GM13977 (cell line): ENCODE measurements at places on chromosomes 12 and 14.

DNA sequence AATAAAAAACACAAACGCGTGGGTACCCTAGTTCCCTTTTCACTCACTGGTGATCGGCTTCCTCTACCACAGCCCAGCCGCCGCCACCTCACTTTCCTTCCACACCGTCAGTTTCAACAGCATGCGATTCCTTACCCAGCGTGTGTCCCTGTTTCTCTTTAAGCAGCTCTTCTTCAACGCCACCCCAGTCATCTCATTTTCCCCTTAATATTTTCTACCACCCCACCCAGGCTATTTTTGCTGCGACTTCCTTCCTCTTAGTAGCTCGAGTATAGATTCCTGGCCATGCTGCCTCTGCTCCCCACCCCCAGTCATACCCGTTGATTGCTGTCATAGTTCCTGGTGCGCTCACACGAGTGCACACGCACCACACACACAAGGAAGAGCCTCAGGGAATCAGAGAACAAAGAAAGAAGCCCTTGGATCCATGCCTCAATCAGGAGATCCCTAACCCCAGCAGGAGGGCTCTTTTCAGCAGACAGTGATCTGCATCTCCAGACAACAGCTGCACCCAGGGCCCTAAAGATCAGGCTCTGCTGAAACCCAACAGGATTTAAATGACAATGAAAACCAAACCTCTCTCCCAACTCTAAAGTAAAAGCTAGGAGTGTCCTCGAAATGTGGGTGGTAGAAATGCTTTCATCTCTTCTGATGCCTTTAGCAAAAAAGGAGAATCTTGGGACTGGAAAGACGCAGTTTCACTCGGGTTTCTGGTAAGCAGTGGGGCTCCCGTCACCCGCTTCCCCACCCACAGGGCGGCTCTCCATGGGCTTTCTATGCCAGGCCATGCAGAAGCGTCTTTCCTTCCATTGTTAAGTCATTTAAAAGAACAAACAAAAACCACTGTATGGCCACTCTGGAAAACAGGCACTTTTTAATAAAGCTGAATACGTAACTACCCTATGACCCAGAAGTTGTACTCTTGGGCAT is 23.8 kb downstream of the VPS37B start:
- peak; percentile 63 for DNase-seq

- DNase-seq: no peak
Observed at GRCh38 chr12:108332791-108333382, 6.2 kb downstream of the CMKLR1 start.

- DNase-seq: no peak
Observed at GRCh38 chr14:46573498-46573897, 78.1 kb downstream of the RPL10L start.

GRCh38 chr14:68254669-68255527 is 435.3 kb downstream of the RAD51B start:
- DNase-seq: no peak

- no peak for DNase-seq
Observed at GRCh38 chr12:18427520-18427919, 166.2 kb downstream of the PIK3C2G start.

DNA sequence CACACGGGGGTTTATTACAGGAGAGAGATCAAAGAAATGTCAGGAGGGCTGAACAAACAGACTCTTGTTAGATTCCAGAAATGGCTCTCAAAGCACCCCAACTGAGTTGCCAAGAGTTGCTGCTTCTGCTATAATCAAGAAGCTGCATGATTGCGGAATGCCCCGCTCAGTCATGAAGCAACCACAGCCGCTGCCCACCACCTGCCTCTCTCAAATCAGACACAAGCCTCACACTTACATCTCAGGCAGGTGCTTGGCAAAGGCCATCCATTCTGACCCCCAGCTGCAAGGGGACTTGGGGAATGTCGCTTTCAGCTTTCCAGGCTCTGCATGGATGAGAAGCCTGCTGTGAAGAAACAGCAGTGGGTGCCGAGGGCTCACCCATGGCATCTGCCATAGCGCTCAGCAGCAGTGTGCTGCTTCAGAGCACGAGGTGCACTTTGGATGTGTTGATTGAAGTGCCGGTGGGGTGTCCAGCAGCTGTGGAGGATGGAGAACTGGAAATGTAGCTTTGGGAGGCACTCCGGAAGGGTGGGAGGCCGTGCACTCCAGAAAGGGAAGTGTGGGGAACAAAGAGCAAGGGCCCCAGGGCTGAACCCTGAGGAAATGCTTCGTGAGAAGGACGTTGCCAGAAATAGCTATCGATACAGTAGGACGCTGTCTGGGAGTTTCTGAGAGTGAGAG is 37.7 kb downstream of the LRRC74A start:
- peak; percentile 55 for DNase-seq

DNA sequence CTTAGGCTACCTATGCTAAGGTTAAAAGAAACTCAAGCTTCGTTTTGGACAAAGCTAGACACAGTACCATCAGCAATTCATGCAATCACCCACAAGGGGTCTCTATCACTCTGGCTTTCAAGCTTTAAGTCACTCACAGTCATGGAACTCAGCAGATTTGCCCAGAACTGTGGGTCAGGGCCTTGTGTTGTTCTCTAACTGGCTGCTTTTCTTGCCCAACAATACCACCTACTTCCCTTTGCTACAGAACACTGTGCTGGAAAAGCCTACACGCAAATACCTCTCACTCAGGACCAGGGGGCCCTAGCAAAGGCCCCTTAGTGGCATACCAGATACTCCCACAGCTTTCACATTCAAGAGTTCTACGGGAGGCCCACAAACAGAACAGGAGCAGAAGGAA is 9.1 kb downstream of the NEMP1 start:
- peak; percentile 54 for DNase-seq

GRCh38 chr14:93049315-93049714 is 66.4 kb downstream of the ITPK1 start:
- no peak for DNase-seq

DNA sequence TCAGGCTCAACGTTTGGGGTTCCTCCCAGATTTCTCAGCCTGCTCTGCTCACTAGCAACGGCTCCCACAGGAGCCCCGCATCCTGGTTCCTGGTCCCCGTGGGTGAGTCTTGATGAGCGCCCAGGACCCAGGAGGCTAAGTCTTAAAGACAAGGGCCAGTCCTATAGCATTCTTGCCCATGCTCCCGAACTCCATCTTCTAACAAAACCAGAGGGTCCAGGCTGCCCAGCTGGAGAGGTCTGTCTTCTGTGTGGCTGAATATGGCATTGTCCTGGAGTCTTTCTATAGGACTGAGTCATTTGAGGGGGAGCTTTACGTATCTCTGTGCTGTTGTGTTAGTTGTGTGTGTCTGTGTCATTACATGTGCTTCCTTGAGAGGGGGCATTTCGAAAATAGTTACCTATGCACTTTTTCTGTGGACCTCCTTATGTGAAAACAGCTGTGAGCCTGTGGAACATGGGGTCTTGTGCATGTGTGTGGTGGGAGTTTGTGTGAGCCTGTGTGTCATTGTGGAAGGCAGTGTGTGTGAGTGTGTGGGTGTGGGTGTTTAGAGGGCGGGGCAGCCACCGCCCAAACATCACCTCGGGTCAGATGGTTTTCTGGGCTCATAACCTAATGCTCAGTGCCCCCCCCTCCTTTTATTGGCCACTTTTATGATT is 9.1 kb upstream of the TBX5 start:
- peak; percentile 14 for DNase-seq

DNA sequence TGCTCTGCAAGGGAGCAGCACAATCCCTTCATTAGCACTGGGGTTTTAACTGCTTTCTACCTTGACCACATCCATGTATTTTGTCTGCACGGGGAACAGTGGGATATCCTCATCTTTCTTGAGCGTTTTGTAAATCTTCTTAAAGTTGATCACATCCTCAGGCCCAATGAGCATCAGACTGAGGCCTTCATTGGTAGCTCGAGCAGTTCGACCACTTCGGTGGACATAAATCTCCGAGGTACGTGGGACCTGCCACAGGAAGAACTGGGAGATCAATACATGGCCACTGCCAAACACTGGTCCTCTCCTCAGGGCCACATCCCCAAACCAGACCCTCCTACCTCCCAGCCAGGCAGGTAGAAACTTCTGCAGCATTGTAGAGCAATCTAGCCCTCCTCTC is 26.1 kb downstream of the DDX24 start:
- no peak for DNase-seq

DNA sequence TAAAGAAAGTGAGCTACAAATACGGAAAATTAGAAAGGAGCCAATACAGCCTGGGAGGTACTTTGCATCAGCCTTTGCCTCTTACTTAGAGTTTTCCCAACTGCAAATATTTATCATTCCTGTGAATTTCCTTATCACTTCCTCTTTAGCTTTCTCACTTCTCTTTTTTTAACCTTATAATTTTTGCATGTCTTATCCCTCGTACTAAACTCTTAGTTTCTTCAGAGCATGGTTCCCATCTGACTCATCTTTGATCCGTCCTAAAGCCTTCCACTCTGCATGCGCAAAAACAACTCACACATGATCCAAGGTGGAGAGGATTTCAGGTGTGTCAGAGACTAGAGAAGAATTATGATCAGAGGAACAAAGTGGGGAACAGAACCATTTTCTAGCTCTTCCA is 9.6 kb upstream of the SNAPC1 start:
- peak; percentile 45 for DNase-seq

DNA sequence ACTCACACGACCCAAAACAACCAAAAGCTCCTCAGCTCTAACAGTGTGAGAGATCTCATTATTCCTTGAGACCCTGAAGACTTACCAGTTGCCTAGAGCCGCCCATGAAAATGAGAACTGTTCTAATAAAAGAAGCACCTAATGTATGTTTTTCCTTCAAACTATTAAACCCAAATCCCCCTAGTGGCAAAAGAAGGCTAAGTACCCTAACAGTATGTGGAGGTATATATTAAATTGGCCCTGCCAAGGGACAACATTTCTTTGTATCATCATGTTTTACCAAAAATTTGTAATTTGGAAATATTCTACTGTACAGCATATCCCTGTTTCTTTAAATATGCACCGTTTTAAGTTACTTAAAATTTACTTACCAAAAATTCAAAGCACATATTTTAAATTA is 38.0 kb upstream of the PPFIA2 start:
- DNase-seq: no peak

GRCh38 chr12:22539055-22539454 is 5.3 kb downstream of the C2CD5 start:
- DNase-seq: no peak

GRCh38 chr12:24697769-24698168 is 251.1 kb downstream of the BCAT1 start:
- DNase-seq: no peak

DNA sequence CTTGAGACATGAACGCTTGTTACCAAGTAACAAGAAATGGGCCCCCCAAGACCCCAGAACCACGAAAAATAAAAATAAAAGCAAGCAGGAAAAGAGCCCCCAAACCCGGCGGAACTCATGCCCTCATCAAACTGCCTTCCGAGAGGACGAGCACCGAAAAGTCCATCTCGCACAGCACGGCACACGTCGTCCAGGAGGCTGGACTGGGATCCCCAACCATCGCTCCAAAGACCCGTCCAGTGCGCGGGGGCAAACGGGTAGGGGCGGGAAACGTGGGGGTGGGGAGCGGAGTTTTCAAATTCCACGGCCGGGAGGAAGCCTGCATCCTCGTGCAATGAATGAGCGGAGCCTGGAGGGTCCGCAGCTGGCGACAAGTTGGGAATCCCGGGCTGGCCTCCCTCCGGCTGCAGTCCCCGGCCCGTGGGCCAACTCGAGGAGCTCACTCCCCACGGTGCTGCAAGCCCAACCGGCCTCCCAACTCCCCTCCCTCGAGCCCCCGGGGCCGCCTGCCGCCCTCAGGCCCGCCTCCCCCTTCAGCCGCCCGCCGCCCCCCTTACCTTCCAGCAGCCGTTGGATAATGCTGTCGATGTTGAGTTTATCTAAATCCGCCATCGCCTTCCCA is 484 bp downstream of the PPP1CC start:
- peak; percentile 33 for DNase-seq

- no peak for DNase-seq
Observed at GRCh38 chr12:111204788-111205241, 164.1 kb downstream of the PHETA1 start.

GRCh38 chr14:69274321-69274720 is 14.4 kb downstream of the GALNT16 start:
- DNase-seq: no peak

GRCh38 chr14:41960281-41960680 is 353.6 kb downstream of the LRFN5 start:
- no peak for DNase-seq

- no peak for DNase-seq
Observed at GRCh38 chr14:50541159-50541567, 8.8 kb upstream of the MAP4K5 start.

GRCh38 chr14:70094106-70094505 is 94.6 kb downstream of the SLC8A3 start:
- no peak for DNase-seq

DNA sequence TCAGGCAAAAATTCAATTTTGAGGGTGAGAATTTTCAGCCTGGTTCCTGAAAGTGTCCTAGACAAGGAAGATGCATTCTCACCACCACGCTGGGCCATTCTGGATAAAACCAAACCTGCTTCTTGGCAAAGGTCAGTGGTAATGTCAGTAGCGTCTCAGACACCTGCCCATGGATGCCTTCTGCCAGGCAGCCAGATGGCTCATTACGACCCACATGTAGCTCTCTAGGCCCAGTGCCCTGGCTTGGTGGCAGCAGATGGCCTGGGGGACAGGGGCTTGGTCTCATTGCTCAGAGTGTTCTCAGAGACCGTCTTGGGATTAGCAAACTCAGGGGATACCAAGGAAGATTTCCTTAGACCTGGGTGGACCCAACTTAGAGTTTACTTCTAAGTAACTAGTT is 105.1 kb downstream of the ARF6 start:
- no peak for DNase-seq

DNA sequence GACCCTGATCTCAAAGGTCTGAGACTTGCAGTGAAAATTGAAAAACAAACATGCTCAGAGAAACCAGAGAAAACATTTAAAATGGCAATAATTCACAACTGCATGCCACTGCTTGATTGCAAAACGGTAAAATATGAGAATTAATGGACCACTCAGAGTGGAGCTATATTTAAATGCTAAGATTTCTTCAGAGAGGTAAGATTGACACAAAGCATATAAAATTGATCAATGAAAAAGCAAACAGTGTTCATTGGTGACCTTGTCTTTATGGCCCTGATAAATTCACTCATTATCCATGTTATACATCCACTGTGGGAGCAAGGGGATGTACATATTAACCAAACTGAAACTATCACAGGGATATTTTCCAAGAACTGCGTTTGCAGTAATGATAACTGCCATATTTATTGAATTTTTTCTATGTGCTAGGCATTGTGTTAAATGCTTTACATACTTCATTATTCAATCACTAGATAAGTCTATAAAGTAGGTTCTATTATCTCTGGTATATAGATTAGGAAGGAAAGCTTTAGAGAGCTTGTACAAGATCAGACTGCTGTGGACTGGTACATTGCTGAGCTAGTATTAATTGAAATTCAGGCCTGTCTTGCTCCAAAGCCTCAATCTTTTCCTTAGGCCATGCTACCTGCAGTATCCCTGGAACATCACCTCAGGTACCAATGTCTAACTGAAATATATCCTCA is 113.9 kb upstream of the LMO3 start:
- DNase-seq: no peak

GRCh38 chr12:16531621-16532020 is 74.3 kb downstream of the LMO3 start:
- DNase-seq: no peak

GRCh38 chr14:104560586-104560945 is 19.0 kb upstream of the C14orf180 start:
- no peak for DNase-seq

- DNase-seq: no peak
Observed at GRCh38 chr12:49330631-49331379, 6.2 kb downstream of the C1QL4 start.
